ENCODE measurements at places on chromosomes 2 and 18.
A peak's percentile ranks its signal among the peaks of the same experiment; 100 is the strongest.

- DNase-seq = no peak
Measured at GRCh38 chr18:32771871-32772580, 797 bp downstream of the KLHL14 start.

DNA sequence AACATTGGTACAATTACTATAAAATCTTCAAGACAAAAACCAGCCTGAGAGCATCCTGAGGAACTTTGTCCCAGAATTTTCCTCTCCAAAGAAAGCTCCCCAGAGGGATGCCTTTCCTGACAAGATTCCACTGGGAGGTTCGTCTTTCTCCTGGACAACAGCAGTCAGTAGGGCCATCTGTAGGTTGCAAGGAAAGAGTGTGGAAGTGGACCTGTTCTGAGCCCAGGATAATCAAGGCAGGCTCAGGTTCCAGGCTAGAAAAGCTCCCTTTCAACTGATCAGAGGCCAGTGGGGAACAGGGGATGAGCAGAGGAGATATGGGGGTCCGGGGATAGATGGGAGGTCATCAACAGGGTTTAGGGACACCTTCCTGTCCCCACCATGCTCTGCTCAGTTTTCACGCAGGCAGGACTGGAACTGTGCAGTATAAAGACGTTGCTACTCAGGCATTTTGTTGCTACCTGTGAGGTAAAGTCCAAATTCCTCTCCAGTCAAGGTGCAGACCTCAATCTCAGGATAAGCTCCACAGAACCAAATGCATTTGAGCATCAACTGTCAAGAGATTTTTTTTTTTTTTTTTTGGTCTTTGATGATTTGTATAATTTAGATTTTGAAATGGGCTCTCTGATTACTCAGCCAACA is 126.2 kb downstream of the STRN start:
- DNase-seq = no peak

DNA sequence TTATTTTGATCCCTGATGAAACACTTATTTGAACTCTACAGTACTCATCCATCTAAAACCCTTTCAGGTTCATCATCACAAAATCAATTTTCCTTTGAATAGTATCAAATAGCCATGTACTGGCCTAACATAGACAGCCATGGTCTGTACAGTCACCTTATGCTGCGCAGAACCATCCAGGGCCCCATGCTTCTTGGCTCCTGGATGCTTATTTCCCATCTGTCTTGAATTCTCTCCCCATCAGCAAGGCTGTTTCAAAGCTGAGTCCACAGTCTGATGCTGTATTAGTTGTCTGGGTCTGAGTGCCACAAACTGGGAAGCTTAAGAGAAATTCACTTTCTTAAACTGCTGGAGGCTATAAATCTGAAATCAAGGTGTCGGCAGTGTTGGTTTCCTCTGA is 290.2 kb downstream of the OSR1 start:
- no peak for DNase-seq

- no peak for DNase-seq
Measured at GRCh38 chr2:36965206-36965605, 1.1 kb downstream of the STRN start.

- no peak for DNase-seq
Measured at GRCh38 chr2:188979187-188980114, 5.3 kb downstream of the COL3A1 start.

- no peak for DNase-seq
Measured at GRCh38 chr2:174874085-174874484, 109.8 kb upstream of the CHRNA1 start.

DNA sequence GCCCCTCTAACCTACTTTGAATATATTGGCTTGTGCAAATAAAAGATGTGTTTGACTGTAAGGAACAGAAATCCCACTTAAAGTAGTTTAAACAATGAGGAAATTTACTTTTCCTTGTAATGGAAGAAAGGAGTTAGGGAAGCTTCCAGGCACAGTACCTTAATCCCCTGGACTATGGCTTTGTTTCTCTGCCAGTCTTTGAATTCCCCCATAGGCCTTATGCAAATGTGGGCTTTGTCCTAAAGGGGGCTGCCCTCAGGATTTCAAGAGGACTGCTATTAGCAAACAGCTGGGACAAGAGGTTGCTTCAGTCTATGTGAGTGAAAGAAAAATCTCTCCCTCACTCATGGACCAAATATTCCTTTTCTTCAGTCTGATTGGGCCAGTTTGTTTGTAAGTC is 255.1 kb upstream of the THSD7B start:
- DNase-seq = no peak

- no peak for DNase-seq
Measured at GRCh38 chr18:48888773-48889080, 62.0 kb downstream of the SMAD7 start.

- DNase-seq = no peak
Measured at GRCh38 chr2:137237055-137237454, 471.7 kb downstream of the THSD7B start.

- DNase-seq = no peak
Measured at GRCh38 chr2:29706171-29706720, 215.1 kb downstream of the ALK start.

GRCh38 chr2:191415101-191415500 is 169.9 kb downstream of the MYO1B start:
- no peak for DNase-seq

DNA sequence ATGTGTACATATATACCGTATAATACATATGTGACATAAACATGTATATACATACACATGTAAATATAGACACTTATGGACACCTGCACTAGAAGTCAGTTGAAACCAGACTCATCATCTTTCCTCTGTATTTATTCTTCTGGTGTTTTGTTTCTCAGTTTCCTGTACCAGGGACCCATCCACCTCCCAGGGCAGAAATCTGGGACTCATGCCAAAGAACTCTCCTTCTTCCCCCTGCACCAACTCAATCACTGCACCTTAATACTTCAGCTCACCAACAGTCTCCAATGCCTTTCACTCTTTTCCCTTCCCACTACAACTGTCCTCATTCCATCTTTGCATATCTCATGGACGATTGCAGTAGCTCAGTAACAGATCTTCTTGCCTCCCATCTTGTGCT is 428.0 kb downstream of the FBXO15 start:
- no peak for DNase-seq

GRCh38 chr2:15186118-15186517 is 375.0 kb downstream of the NBAS start:
- no peak for DNase-seq

GRCh38 chr2:112725545-112726457 is 5.0 kb downstream of the NT5DC4 start:
- DNase-seq = no peak

DNA sequence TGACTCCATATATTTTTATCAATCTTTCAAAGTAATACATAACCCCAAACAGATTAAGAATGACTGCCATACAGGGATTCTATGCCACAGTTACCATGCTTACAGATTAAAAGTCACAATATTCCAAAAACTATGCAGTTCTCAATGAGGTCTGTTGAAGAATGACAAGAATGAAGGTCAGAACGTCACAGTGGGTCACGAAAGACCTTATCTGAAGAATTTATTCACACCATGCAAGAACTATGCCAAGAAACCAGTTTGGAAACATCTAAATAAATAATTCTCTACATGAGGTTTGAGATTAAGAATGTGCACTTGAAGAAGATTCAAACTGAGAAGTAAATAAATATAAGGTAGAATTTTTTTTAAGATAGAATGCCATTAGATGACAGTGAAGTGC is 253.3 kb downstream of the EXOC6B start:
- no peak for DNase-seq

DNA sequence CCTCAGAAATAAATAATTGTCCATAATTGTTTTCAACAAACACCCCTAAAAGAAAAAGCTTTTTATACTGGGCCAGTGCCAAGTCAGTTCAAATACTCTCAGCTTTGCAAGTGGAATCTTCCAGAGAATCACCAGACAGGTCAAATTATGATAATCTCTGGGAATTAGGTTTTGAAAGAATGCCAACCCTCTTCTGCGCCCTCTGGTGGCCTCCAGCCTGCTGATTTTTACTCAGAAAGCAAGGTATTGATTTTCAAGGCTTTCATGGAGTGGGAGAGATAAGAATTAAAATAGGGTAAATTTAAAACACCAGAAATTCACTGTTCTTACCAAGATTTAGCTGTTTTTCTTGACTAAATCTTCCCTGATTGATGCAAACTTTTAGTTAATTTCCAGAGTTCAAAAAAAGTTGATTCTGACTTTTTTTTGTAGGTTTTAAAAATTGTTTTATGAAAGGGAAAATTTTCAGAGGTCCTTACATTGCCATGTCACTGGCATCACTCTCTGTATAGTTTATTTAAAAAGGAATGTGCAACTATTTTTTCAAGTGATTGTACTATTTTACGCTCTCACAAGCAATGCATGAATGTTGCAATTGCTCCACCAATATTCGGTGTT is 282.9 kb upstream of the TNP1 start:
- DNase-seq = no peak

DNA sequence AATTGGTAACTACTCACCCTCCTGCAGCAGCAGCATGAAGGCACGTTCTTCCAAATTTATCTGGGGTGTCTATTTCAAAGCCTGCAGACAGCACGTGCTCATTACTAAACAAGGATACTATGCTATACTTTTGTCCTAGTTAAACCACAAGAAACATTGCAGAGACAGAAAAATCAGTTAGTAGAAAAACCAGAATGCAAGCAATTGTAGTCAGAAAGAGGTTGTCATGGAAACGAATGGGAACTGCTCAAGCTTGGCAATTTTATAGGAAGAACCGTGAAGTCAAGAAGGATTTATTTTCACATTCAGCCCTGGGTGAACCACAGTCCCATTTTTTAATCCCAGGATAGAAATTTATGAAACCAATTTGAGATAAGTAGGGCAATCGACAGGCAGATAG is 162.2 kb upstream of the PGAP1 start:
- DNase-seq = no peak

DNA sequence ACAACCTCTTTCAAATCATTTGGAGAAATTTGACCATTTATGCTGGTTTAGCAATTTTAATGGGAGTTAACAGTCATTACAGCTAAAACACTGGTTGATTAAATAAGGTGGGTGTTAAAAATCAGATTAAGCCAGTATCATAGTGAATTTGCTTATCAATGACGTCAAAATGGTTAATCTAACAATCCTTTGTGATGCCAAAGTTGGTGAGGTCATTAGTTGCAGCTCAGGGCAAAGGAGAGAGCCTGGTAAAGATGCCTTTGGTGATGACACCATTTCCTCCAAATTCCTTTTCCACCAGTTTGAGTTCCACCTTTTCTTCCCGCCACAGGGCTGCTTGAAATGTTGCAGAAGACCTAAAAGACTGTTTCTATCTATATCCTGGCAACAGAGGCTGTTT is 757.1 kb upstream of the PIK3C3 start:
- no peak for DNase-seq

DNA sequence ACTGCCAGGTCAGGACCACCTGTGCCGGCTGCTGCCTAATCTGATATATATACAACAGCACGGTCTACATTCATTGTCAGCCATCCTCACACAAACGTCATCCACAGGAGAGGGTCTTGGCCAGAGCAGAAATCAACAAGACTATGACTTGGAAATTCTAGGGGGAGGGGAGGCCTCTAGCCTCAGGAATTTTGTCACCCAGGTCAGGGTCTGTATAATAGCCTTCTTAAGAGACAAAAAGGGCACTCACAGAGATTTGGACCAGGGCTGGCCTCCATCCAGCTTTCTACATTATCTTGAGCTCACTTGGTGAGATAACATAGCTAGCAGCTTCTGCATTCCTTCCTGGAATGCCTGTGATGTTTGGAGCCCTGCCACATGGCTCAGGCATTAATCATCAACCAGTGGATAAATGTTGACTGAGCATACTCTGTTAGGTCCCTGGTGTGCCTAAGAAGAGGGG is 50.4 kb upstream of the CTIF start:
- DNase-seq = no peak

GRCh38 chr2:192655916-192656315 is 461.2 kb upstream of the TMEFF2 start:
- no peak for DNase-seq

GRCh38 chr2:113276216-113276760 is 2.4 kb downstream of the PAX8 start:
- no peak for DNase-seq

DNA sequence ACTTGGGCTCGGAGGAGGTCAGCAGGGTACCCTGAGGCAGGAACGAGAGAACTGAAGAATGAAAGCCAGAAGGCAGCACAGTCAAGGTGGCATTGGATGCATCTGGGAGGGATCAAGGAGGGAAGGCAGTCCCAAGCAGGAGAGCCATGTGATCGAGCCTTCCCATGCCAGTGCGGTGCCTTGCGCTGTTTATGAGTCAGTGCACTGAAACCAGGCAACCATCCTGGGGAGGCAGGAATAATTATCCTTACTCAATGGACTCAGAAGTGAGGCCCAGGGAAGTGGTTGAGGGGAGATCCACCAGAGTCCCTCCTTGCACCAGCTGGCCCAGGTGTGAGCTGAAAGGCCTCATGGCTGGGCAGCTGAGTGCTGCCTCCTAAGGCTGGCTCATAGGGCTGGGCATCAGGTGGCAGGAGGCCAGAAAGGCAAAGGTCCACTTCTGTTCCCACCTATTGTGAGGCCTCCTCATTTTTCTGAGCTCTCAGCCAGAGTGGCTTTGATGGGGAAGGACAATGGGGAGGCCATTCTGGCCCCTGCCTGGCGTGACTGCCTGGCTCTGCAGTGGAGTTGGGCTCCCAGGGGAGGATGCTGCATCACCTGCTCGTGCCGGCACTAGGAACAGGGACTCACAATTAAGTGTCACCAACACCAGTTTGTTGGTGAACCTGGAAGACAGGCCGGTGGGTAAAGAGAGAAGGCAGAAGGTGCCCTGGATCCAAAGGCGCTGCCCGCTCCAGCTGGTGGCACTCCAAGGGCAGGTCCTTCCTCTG is 82.3 kb downstream of the TFCP2L1 start:
- DNase-seq = peak; percentile 36

- DNase-seq = no peak
Measured at GRCh38 chr2:197399887-197400540, 34.8 kb downstream of the SF3B1 start.
